CD8-positive, alpha-beta T cell (primary cell): ENCODE measurements at places on chromosomes 2 and 18. TPM values are rescaled to one million over a fixed set of nuclear protein-coding genes. Genes with fewer than 3 reads are reported as not detected.

DNA sequence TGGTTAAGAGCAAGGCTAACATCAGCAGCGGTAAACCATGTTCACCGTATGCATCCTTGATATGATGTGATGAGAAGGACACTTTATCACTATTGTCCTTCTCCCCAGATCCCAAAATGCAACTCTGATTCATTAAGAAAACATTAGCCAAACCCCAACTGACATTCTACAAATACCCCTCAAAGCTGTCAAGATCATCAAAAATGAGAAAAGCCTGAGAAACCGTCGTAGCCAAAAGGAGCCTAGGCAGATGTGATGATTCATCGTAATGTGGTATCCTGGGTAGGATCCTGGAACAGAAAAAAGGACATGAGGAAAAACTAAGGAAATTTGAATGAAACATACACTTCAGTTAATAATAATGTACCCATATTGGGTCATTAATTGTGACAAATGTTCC lies 67.3 kb upstream of the ST6GAL2 start:
- DNase-seq = no peak

Gene GALR1
- total RNA-seq = not detected

Gene PLB1
- total RNA-seq = 0.83 TPM

DNA sequence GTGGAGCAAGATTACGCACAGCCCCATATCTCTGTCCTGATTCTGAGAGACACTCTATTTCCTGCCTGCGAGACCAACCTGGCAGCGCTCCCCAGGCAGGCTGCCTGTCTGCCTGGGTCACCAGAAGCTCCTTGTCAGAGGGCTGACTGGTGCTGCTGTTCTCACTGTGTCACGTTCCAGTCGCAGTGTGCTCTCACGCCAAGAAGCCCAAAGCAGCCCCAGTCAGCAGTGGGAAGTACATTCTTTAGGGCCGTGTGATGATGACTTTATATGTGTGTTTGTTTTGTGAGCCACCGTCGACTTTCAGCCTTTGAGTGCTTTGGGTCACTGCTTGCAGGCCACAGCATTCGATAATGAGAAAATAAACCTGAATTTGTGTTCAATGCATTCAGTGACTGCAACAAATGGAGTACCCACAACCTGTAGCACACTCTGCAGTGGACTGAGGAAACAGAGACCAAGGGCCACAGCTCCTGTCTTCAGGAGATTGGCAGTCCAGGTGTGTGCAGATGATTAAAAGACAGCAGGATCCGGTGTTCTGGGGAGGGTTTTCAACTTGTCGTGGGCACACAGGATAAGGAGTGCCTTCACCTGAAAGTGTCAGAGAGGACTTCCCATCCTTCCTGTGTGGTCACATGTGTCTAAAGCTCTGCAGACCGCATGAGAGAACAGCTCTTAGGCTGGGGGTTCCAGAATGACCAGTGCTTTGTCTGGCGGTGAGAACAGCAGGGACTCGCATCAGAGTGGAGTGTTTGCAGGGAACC lies 4.8 kb downstream of the TNFRSF11A start:
- peak; percentile 20 for DNase-seq

Gene CFAP65
- total RNA-seq = not detected

Gene CDK5R2
- total RNA-seq = not detected

Gene MOGAT1
- not detected for total RNA-seq

DNA sequence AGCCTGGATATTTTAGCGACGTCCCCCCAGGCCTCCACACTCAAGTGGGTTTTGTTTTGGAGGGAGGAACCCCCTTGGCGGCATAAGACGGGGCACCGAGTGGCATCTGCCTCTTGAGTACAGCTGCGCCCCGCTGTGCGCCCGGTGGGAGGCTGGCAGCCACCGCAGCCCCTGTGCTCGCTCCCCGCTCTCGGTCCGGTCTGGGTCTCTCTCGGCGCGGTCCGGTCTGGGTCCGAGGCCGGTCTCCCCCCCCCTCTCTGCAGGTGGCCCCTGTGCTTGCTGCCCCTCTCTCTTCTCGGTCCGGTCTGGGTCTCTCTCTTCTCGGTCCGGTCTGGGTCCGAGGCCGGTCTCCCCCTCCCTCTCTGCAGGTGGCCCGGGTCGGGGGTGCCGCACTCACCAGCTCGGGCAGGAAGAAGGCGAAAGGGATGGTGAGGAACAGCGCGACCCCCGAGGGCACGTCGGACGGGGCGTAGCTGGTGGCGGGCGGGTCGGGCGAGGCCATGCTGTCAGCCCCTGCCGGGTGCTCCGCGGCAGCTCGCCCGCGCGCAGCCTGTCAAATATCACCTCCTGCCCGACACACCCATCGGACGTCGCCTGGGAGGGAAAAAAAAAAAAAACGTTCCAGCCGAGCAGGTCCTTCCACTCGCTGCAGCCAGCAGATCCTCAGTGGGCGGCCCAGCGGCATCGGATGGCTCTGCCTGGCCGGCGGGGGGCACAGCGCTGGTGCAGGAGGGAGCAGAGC lies at the start of gene MALL:
TSS of gene MALL (minus strand) at position 532 of the 742 bp plus-strand sequence. CDS start at position 502, 30 bp downstream.
- DNase-seq = no peak

- no peak for DNase-seq
Measured at GRCh38 chr18:434410-434809, 66.1 kb downstream of the COLEC12 start.

Gene BBS5
- 2.7 TPM for total RNA-seq

Gene TNFRSF11A
- total RNA-seq = 0.28 TPM

GRCh38 chr2:190603374-190603773 lies 45.5 kb upstream of the NAB1 start:
- DNase-seq = no peak

Gene SLC66A3
- 4.8 TPM for total RNA-seq

- DNase-seq = no peak
Measured at GRCh38 chr2:165635532-165635931, 158.5 kb downstream of the GALNT3 start.

- DNase-seq = no peak
Measured at GRCh38 chr2:161434118-161434517, 18.0 kb downstream of the TBR1 start.

DNA sequence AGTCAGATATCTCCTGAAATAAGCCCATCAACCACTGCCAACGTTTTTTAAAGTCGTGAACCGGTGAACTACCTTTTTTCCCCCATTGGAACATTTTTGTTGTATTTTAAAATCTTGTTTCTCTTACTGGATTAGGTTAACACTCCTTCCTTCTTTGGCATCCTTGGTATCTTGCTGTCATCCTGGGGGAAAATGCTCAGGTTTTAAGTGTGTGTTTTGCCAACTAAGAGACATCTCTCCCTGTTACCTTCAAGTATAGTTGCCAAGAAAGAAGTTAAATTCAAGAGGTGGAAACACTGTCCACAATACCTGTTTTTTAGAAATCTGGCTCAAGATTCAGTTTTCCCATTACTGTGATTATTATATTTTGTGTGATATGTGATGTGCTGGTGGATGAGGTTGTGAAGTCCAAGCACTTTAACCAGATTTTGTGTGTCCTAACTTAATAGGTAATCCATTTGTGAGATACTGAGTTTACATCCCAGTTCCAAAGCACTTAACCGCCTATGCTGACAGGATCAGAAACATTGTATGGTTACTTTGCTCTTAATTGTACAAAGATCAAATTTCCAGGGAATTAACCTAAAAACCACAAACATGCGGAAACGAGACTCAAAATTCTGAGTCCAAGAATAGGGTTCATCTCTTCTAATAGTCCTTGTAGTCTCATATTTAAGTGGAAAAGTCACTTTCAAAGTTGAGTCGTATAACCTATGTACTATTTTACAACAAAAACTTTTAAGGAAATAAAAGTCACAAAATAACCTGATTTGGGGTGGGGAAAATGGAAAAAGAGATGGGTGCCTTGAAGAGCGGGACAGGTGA lies 1.3 kb upstream of the SP3 start:
- no peak for DNase-seq

- no peak for DNase-seq
Measured at GRCh38 chr2:232498452-232498851, 10.8 kb upstream of the ECEL1 start.

DNA sequence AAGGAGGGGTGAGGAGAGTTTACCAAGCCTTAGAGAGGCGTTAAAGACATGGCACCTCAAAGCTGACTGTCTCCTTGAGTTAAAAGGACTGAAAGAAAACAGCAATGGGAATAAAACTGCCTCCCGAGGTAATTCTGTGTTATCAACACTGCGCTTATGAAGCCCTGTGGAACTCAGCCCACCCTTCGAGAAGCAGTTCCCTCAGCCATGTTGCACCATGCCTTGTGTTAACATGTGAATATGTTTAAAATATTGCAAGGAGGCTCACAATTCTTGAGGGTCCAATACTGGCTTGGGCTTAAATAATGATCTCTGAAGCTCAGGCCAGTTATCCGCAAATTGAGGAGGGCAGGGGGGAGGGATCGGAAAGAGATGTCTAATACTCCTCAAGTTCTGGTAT lies 14.7 kb downstream of the KLF7 start:
- DNase-seq = no peak

- DNase-seq = no peak
Measured at GRCh38 chr2:60306267-60306861, 247.1 kb downstream of the BCL11A start.

Gene TBR1
- not detected for total RNA-seq

- no peak for DNase-seq
Measured at GRCh38 chr2:172072706-172073105, 12.6 kb upstream of the DLX1 start.

- no peak for DNase-seq
Measured at GRCh38 chr2:38417745-38418689, 40.9 kb upstream of the ATL2 start.

DNA sequence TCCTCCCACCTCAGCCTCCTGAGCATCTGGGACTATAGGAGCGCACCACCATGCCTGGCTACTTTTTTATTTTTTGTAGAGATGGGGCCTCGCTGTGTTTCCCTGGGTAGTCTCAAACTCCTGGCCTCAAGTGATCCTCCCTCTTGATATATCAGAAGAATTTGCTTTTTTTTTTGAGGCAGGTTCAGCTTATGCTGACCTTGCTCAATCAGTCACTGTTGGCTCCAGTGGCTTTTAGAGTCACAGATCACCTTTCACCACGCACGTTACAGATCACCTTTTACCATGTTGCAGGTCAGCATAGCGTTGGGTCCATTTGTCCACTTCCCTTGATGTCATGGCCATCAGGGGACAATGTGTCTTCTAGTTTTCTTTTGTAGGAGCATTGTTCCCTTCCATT lies 36.1 kb downstream of the DCAF17 start:
- no peak for DNase-seq

DNA sequence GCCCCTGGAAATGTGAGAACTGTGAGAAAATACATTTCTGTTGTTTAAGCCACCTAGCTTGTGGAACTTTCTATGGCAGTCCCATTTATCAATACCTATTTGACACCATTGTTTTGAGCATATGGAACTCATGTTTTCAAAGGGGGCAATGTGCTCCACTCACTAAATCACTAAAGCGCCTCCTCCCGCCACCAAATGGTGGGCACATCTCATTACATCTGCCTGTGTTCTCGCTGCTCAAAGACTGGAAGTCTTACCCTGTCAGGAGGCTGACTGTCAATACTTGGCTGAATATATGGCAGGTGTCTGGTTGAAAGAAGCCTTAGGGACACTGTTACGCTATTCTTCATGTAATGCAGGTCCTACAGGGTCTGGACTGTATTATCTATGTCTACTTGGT lies 767.7 kb downstream of the TSN start:
- no peak for DNase-seq

DNA sequence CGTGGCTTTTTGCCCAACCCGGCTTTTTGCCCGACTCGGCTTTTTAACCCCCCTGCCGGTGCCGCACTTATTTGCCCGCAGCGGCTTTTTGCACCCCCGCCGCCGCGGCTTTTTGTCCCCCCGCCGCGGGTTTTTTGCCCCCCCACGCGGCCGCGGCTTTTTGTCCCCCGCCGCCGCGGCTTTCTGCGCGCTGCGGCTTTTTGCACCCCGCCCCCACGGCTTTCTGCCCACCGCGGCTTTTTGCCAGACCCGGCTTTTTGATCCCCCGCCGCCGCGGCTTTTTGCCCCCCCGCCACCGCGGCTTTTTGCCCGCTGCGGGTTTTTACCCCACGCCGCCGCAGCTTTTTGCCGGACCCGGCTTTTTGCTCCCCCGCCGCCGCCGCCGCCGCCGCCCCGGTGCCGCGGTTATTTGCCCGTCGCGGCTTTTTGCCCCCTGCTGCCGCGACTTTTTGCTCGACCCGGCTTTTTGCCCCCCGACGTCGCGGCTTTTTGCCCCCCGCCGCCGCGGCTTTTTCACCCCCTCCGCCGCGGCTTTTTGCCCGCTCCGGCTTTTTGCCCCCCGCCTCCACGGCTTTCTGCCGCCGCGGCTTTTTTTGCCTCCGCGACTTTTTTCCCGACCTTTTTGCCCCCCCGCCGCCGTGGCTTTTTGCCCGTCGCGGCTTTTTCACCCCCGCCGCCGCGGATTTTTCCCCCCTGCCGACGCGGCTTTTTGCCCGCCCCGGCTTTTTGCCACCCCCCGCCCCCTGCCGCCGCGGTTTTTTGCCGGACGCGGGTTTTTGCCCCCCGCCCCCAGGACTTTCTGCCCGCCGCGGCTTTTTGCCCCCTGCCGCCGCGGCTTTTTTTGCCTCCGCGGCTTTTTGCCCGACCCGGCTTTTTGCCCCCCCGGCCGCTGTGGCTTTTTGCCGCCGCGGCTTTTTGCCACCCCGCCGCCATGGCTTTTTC lies 2786.5 kb downstream of the RPIA start:
- DNase-seq = peak; percentile 16

Gene CD226
- total RNA-seq = 20.1 TPM

Gene COL4A4
- total RNA-seq = not detected

DNA sequence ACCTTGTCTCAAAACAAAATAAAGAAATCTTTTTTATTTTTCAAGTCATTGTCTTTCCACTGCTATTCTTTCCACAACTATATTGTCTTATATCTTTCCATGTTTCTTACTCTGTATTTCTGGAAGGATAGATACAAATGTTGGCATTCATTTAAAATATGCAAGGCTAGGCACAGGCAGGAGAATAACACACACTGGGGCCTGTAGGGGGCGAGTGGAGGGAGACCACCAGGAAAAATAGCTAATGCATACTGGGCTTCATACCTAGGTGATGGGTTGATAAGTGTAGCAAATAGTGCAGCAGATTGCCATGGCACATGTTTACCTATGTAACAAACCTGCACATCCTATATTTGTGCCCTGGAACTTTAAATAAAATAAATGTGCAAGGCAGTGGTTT lies 9.6 kb downstream of the MRPL30 start:
- DNase-seq = no peak

GRCh38 chr2:74493546-74493945 lies 5.9 kb downstream of the LBX2 start:
- no peak for DNase-seq

Gene HTRA2
- 15.7 TPM for total RNA-seq

Gene LYPD1
- total RNA-seq = not detected

GRCh38 chr2:107414376-107414775 lies 412.3 kb upstream of the RGPD4 start:
- DNase-seq = no peak

DNA sequence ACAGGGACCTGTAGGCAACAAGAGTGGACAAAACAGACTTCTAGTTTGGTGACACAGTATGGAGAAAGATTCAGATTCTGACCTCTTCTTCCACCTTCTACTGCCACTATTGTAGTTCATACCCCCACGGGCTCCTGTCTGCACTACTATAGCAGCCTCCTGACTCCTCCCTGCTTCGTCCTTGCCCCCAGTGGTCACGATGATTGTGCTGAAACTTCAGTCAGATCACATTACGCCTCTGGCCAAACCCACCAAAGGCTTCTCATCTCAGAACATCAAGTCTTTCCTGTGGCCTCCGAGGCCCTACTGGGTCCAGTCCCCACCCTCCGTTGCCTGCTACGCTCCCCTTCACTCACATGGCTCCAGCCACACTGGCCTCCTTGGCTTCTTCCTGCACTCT lies 147.6 kb downstream of the CYP26B1 start:
- no peak for DNase-seq

- DNase-seq = peak; percentile 29
Measured at GRCh38 chr2:234243871-234244565, 193.5 kb downstream of the SPP2 start.

GRCh38 chr2:168237741-168238140 lies 9.7 kb downstream of the STK39 start:
- no peak for DNase-seq

Gene TEX44
- not detected for total RNA-seq
